ENCODE measurements at places on chromosomes 7 and 10.

DNA sequence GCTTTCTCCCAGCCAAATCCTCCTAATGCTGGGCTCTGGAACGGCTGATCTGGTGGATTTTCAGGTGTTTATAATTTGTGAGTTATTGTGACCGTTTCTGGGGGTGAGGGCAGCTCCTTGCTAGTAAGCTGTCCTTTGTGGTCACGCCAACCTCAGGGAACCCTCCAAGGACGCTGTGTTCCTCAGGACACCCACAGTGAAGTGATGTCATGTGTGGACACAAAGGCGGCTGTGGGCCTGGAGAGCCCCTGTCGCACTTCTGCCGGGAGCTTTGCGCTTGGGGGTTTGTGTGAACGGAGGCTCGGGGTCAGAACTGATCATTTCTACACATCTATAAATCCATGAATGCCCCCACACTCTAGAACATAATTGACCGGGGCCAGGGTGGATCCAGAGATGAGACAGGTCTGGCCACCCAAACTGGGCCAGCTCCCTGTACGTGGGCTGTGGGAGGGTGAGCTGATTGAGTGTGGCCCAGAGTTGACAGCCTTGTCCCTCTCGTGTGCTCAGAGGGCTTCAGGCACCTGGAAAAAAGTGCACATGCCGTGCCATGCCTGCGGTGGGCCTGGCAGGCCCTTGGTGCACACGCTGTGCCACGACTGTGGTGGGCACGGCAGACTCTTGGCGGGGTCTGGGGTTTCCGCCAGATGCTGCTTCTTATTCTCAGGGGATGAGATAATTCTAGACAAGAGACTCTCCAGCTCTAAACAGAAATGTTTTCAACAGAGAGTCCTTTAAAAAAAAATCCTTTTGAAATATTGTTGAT, 130.2 kb downstream of the VIPR2 start:
- no peak for DNase-seq

GRCh38 chr10:82463614-82464013, 588.6 kb downstream of the NRG3 start:
- DNase-seq = no peak

DNA sequence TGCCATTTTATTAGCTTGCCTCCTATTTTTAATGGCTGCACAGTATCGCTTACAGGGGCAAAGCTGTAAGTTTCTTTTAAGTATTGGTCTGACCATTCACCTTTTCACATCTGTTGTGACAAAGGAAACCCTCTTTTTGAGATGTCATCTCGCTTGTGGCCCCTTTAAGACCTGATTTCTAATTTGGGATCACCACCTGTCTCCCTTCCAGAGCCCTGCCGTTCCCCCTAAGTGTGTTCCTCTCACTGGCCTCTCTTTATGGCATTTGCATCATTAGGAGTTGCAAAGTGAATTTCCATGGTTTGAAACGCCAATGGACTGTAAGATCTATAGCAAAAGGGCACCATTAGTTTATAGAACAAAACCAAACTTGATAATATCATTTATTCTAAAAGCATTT, 1.4 kb downstream of the EPDR1 start:
- no peak for DNase-seq

- DNase-seq = no peak
These were observed 212.5 kb downstream of the SEC23IP start for GRCh38 chr10:120105001-120105400.

DNA sequence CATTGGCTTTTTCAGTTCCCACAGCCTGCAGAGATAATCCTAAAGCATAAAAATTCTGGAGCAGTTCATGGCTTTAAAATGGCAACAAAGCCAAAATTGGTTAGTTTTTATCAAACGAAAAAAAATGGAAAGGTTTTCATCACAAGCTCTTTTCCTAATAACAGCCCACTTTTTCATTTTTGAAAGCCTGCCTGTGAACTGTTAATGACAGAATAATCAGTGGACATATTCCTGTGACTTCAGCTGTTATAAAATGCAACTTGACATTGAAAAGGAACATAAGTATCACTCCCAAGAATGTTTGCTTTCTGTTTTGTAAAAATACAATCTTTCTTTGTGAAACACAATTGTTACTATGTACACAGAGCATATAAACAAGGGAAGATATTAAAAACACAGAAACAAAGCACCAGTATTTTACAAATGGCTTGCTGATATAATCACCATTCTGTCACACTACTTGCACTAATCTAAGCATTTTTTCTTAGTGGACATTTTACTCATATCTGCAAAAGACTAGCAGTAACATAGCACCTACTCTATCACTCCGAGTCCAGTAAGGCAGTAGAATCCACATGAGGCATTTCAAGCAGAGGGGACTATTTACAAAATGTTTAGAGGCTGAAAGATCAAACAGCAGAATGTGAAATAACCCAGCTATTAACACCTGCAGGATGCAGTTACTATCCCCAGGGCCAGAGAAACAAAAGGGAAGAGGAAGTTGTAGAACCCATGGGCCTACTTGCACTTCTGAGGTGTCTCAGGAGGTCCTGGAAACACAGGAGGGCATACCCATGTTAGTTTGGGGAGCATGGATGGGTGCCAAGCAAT, 26.4 kb downstream of the MACC1 start:
- no peak for DNase-seq

GRCh38 chr10:105769248-105770184, 1128.4 kb downstream of the SORCS3 start:
- DNase-seq = no peak

DNA sequence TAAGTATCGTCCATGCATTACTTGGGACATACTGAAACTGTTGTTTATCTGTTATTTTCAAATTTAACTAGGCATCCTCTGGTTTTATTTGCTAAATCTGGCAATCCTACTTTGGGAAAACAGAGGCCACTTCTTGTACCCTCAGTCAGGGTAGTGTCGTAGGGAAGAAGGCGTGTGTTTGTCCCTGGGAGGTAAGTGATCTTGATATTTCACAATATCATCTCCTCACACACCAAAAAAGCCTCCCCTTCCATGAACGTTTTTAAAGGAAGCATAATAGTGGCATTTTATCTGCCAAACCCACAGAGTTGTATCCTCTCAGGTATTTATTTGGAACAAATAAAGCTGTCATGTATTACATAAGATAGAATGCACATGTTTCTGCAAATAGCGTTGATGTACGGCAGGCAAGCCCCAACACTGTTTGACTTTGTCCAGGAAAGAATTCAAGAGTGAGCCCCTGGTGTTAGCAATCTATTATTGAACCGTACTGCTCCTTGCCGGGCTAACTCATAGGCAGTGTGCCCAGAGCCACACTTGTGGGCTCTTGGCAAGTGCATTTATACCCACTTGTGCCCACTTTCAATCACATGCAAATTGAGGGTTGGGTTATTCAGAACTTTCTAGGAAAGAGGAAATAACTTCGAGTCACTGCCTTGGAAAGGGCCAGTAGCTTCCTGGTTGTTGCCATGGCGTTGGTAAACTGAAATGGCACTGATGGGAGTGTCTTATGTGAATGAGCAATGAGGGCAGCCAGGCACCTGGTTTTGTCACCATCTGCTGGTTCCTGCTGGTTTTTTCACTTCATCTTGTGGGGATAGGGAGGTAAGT, 266.0 kb downstream of the USP6NL start:
- DNase-seq = no peak

DNA sequence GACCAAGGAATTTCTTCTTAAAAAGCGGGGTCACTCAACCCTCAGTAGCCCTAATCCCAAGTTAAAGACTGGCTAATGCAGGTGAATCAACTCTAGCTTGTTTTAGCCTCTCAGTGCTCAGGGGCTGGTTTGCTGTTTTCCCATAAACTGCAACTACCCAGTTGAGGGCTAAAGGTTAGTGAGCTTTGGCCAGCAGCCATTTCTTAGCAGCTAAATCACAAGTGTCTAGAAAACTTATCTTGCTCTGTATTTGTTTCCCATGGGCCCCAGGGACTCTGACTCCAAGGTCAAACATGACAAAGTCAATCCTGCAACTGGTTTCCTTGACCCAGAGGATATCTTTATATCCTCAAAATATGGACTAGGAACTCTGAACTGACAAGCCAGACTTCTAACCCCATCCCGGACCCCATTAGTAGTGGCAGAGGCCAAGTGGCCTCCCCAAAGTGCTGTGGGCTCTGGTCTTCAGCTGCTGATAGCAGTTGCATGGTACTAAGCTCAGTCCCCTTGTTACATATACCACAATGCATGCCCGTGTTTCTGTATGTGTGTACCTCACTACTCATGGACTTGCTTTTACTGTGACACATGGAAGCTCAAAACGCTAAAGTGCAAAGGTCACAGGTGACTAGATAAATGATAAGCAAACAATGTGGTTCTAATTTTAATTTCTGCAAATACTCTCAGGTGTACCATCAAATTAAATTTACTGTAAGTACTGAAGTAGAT, 793.0 kb upstream of the IGFBP3 start:
- no peak for DNase-seq

GRCh38 chr10:93417266-93417665, 64.9 kb downstream of the MYOF start:
- DNase-seq = no peak

DNA sequence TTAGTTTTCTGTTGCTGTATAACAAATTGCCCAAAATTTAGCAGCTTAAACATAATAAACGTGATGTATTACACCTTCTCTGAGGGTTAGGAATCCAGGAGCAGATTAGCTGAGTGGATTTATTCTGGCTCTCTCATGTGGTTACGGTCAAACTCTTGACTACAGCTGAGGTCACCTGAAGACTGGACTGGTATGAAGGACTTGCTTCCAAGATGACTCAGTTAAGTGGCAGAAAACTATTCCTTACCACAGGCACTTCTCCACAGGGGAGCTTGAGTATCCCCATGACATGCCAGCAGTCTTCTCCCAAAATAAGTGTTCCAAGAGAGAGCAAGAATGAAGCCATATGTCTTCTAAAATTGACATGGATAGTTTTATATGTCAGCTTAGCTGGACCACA, 957.2 kb upstream of the GHITM start:
- no peak for DNase-seq

DNA sequence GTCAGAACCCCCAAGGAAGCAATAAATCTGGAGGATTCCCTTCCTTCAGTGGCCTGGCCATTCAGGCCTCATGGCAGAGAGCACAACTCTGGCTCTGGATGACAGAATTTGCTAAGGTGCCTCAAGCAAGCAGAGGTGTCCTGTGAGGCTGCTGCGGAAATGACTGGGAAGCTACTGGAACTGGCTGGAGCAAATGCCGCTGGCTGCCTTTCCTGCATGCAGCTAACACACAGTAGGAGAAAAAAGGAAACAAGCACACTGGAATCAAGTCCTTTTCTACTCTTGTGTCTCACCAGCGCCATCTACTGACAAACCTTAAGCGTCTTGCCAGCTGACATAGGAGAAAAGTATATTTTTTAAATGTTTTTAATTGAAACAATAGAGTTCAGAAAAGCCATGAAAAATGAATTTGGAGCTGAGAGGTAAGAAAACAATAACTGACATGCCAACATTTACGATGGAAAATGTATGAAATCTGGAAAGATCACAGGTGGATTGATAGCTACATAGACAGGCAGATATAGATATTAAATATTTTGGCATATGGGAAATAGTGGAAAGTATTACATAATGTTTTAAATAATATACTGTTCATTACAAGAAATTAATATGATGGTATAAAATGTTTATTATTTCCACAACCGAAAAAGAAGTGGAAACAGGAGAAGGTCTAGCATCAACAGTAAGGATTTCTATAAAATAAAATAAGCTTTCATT, 951.6 kb downstream of the ANKRD7 start:
- no peak for DNase-seq

DNA sequence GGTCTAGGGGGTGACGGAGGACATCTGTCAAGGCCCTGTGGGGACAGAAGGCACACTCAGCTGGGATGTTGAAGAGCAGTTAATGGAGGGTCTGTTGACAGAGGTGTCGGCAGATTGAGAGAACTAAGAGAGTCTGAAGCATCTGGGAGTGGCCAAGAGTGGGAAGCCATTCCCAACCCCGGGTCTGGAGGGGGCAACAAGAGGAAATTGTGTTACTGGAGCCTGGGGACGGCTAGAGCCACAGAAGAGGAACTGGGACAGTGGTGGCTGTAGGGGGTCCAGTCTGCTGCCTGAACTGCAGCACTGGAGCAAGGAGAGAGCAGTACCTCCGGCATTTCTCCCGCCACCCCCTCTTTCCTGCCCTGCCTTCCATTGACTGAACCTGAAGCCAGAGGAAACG, 136.6 kb downstream of the CHN2 start:
- no peak for DNase-seq

DNA sequence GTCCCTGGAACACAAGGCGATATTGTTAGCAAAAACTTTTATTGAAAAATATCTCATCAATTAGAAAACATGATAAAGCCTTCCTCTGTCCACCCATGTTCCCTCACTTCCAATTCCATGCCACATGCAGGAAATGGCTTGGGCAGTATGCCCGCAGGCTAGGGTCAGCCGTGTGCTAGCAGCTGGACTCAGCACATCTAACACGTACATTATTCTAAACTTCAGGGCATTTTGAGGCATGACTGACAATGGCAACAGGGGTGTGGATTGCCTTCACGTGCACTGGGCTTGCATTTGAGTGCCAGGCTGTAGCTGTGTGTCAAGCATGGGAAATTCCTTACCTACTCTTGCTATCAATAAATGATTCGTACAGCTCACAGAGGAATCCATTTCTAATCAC, 642.1 kb downstream of the INHBA start:
- no peak for DNase-seq

GRCh38 chr7:92042056-92042737, 92.1 kb downstream of the CYP51A1 start:
- no peak for DNase-seq

DNA sequence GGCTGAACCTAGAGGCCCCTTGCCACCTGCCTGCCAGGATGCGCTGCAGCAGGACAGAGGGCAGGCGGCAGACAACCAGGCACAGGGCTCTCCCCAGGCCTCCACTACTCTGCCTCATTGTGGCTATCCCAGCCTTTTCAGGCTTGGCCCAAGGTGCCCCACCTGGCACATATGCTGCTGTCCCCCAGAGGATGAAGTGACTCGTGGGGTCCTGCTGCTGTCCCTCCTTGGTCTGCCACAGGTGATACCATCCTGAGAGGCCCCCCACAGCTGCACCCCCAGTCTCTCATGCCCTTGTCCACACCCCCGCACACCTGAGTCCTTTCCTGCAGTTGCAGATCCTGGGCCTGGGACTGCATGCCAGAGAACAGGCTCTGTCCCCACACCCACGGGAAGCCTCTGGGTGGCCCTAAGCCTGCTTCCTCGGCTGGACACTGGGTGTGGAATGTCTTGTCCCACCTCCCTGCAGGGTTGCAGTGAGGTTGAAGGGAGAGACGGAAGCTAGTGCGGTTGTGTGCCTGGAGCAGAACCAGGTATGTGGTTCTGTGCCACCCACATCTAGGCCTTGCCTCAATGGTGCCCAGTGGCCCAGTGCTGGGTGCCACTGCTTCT, 55.3 kb downstream of the RASGEF1A start:
- DNase-seq = no peak

GRCh38 chr10:99945263-99945662, 64.5 kb downstream of the DNMBP start:
- DNase-seq = no peak
